ENCODE measurements at places on chromosomes 6 and 20. TPM values are rescaled to one million over a fixed set of nuclear protein-coding genes. Genes with fewer than 3 reads are reported as not detected.

NKX2-4 gene
- total RNA-seq = not detected

SMLR1 gene
- total RNA-seq = not detected

HCK gene
- not detected for total RNA-seq

PDYN gene
- total RNA-seq = not detected

KCNQ2 gene
- total RNA-seq = not detected

BNIP5 gene
- not detected for total RNA-seq

NUS1 gene
- total RNA-seq = 12.7 TPM

TM9SF4 gene
- 32.6 TPM for total RNA-seq

CTCFL gene
- total RNA-seq = not detected

HLA-DQB1 gene
- total RNA-seq = not detected

CDKAL1 gene
- total RNA-seq = 14.9 TPM

ZNF335 gene
- total RNA-seq = 36.9 TPM

SCUBE3 gene
- 2.4 TPM for total RNA-seq

FAXC gene
- total RNA-seq = 3.9 TPM
